Activated CD8-positive, alpha-beta T cell treated with anti-CD3 and anti-CD28 coated beads, Interleukin-2, amount 10 ng/mL, durations not matched to agents 7 days and 5 days (primary cell): ENCODE measurements at places on chromosomes 13 and 19. TPM values are rescaled to one million over a fixed set of nuclear protein-coding genes. Genes with fewer than 3 reads are reported as not detected.
A peak's percentile ranks its signal among the peaks of the same experiment; 100 is the strongest.

Gene INSL3
- total RNA-seq, result 6.4 TPM

Gene SLC25A41
- 0.16 TPM for total RNA-seq

Gene DYRK1B
- 8.5 TPM for total RNA-seq

Gene SMIM44
- total RNA-seq, result not detected

Gene TUBA3C
- not detected for total RNA-seq

Gene FFAR2
- not detected for total RNA-seq

Gene TBXA2R
- total RNA-seq, result 2.8 TPM

Gene ZNF99
- total RNA-seq, result not detected

- no peak overlapping the region for H3K27ac ChIP-seq
- DNase-seq, result no peak
- H3K27me3 ChIP-seq, result no peaks in the 10 kb centered on the region
- H3K36me3 ChIP-seq, result peaks cover 48% of the 10 kb centered on the region
- no peak overlapping the region for H3K4me3 ChIP-seq
- no peaks in the 10 kb centered on the region for H3K4me1 ChIP-seq
Observed at GRCh38 chr19:7458675-7459074, 30.2 kb downstream of the PEX11G start.

DNA sequence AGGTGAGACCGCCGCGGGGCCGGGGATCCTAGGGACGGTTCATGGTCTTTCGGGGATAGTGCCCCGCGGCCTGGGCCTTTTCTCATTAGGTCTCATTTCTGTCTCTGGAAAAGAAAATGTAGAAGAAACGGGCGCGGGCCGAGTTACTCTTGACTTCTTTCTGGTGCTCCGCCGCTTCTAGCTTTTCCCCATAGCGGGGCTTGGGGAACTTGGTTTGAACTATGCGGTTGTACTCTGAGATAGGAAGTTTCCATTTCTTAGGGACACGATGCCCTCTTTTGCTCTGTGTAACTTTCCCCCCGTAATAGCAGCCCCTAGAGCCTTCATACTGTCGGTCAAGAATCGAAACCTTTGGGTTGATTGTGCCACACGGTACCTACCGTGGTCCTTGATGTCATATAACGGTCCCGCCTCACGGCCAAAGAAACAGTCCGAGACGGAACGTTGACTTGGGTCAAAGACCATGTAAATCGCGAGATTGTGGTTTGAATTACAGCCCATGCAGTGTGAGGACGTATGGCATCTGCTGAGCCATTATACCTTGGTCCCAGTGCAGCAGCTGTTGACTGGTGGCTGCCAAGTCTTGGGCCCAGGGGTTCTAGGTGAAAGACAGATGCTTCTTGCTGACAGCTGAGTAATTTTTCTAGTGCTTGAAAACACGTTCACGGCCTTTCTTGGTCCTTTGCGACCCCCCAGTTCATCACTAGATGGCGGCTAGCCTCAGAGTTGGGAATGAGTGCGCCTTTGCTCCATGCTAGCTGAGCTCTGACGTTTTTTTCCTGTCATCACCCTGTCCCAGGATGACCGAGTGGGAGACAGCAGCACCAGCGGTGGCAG is 487 bp downstream of the RPS5 start:
- H3K4me1 ChIP-seq, result peaks cover 57% of the 10 kb centered on the region
- no peaks in the 10 kb centered on the region for H3K27me3 ChIP-seq
- H3K27ac ChIP-seq, result peak overlapping the region; percentile 95
- peaks cover 42% of the 10 kb centered on the region for H3K36me3 ChIP-seq
- DNase-seq, result no peak

- peaks cover under 1% of the 10 kb centered on the region for H3K27me3 ChIP-seq
- H3K27ac ChIP-seq, result no peak overlapping the region
- no peak overlapping the region for H3K4me3 ChIP-seq
- no peaks in the 10 kb centered on the region for H3K36me3 ChIP-seq
- no peak for DNase-seq
- no peaks in the 10 kb centered on the region for H3K4me1 ChIP-seq
Observed at GRCh38 chr13:98619556-98619955, 42.6 kb upstream of the STK24 start.

- H3K4me3 ChIP-seq, result peak overlapping the region; percentile 19
- H3K36me3 ChIP-seq, result no peaks in the 10 kb centered on the region
- DNase-seq, result no peak
- H3K4me1 ChIP-seq, result peaks cover 15% of the 10 kb centered on the region
- H3K27ac ChIP-seq, result peak overlapping the region; percentile 35
Observed at GRCh38 chr19:54696117-54696548, 28.1 kb upstream of the KIR3DL3 start.

DNA sequence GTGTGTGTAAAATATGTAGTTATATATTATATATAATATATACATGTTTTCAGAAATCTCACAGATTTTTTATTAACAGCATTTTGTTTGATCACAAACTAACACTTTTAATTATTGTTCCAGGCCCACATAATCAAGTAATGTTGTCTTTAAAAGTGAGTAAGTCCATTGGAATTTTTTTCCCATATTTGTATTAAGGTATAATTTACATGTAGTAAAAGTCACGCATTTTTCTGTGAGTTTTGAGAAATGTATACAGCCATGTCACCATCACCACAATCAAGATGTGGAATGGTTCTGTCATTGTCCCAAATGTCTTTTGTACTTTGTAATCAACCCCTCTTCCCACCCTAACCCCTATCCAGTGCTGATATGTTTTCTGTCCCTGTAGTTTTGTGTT is 120.0 kb upstream of the RFC3 start:
- H3K27me3 ChIP-seq, result peaks cover 9% of the 10 kb centered on the region
- no peak overlapping the region for H3K27ac ChIP-seq
- H3K4me1 ChIP-seq, result no peaks in the 10 kb centered on the region
- no peaks in the 10 kb centered on the region for H3K36me3 ChIP-seq

GRCh38 chr19:4488496-4488895 is 16.4 kb downstream of the HDGFL2 start:
- H3K4me3 ChIP-seq, result no peak overlapping the region
- no peaks in the 10 kb centered on the region for H3K27me3 ChIP-seq
- no peak for DNase-seq
- H3K4me1 ChIP-seq, result no peaks in the 10 kb centered on the region
- H3K36me3 ChIP-seq, result peaks cover 27% of the 10 kb centered on the region

GRCh38 chr13:99405966-99406365 is 95.3 kb upstream of the TM9SF2 start:
- peaks cover 9% of the 10 kb centered on the region for H3K36me3 ChIP-seq
- DNase-seq, result no peak
- no peaks in the 10 kb centered on the region for H3K27me3 ChIP-seq
- no peak overlapping the region for H3K27ac ChIP-seq
- H3K4me3 ChIP-seq, result no peak overlapping the region
- peaks cover 22% of the 10 kb centered on the region for H3K4me1 ChIP-seq

DNA sequence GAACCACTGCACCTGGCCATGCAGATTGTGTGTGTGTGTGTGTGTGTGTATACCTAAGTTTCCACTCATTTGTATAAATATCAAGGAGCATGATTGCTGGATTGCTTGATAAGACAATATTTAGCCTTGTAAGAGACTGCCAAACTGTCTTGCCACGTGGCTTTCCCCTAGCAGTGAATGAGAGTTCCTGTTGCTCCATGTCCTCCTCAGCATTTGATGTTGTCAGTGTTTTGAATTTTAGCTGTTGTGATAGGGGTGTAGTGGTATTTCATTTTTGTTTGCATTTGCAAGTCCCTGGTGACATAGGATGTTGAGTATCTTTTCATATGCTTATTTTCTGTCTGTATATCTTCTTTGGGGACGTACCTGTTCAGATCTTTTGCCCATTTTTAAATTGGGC is 99.0 kb upstream of the ZNF536 start:
- no peak overlapping the region for H3K27ac ChIP-seq
- no peaks in the 10 kb centered on the region for H3K4me1 ChIP-seq
- H3K36me3 ChIP-seq, result no peaks in the 10 kb centered on the region
- no peaks in the 10 kb centered on the region for H3K27me3 ChIP-seq

- H3K4me1 ChIP-seq, result peaks cover 20% of the 10 kb centered on the region
- DNase-seq, result no peak
- peaks cover 6% of the 10 kb centered on the region for H3K36me3 ChIP-seq
Observed at GRCh38 chr13:113649212-113649611, 8.8 kb downstream of the ATP4B start.

DNA sequence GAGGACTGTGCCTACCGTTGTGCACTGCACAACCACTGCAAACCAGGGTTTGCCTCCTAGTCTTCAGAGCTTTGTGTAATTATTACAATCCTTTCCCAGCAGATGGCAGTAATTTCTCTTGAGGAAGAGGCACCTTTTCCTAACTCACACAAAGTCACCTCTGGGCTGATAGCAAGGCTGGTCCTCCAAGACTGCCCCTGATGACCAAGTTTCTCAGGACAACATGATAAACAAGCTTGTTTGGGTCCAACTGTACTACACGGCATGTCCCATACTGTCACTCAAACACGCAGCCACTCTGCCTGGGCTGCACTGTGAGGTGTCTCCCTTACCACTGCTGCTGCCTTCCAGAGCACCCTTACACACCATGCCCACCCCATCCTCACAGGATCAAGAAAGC is 39.3 kb downstream of the RFXAP start:
- H3K27me3 ChIP-seq, result peaks cover 18% of the 10 kb centered on the region
- H3K36me3 ChIP-seq, result no peaks in the 10 kb centered on the region
- peaks cover 13% of the 10 kb centered on the region for H3K4me1 ChIP-seq
- no peak for DNase-seq

GRCh38 chr19:12064590-12065538 is at the start of gene ZNF844:
TSS of gene ZNF844 (plus strand) at chr19:12064731. CDS start at chr19:12064874, 143 bp downstream.
- peaks cover 3% of the 10 kb centered on the region for H3K4me1 ChIP-seq
- peak within 1 kb of the TSS; percentile 79 for H3K4me3 ChIP-seq
- H3K27me3 ChIP-seq, result no peaks in the 10 kb centered on the region

- no peak overlapping the region for H3K27ac ChIP-seq
- H3K4me1 ChIP-seq, result no peaks in the 10 kb centered on the region
- DNase-seq, result no peak
Observed at GRCh38 chr13:72208112-72208645, 341.2 kb upstream of the DACH1 start.

- no peak overlapping the region for H3K27ac ChIP-seq
- no peak for DNase-seq
- no peaks in the 10 kb centered on the region for H3K27me3 ChIP-seq
- no peaks in the 10 kb centered on the region for H3K4me1 ChIP-seq
Observed at GRCh38 chr13:93309886-93310523, 83.4 kb downstream of the GPC6 start.

DNA sequence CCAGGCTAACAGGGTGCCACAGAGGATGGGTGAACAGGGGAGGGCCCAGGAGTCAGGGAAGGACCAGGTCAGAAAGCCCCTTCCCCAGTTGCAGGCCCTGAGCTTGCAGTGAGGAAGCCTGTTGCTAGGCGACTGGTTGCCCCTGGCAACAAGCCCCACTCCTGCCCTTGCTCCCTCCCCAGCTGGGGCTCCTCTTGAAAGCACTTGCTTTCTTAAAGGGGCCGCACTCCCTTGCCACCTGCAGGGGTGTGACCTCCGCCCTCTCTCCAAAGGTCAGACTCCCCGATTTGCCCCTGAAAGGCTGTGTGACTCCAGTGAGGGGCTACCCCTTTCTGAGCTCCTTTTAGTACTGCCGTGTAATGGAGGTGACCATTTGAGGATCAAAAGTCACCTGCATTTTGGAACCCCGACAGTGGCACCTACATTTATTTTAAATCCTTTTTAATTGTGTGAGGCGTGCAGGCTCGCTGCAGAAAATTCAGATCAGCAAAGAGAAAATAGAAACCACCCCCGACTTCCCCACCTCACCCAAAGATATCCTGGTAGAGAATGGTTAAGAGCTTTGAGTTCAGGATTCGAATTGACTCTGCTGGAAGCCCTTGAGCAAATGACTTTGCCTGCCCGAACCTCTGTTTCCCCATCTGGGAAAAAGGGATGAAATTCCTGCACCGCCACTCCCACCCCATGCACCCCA is 4.8 kb downstream of the FCHO1 start:
- H3K27me3 ChIP-seq, result no peaks in the 10 kb centered on the region
- H3K27ac ChIP-seq, result peak overlapping the region; percentile 70
- H3K36me3 ChIP-seq, result peaks cover 60% of the 10 kb centered on the region
- H3K4me3 ChIP-seq, result no peak overlapping the region

- H3K27me3 ChIP-seq, result no peaks in the 10 kb centered on the region
- no peak for DNase-seq
- no peak overlapping the region for H3K27ac ChIP-seq
- H3K36me3 ChIP-seq, result no peaks in the 10 kb centered on the region
- no peaks in the 10 kb centered on the region for H3K4me1 ChIP-seq
- H3K4me3 ChIP-seq, result no peak overlapping the region
Observed at GRCh38 chr13:110250258-110250891, 56.6 kb downstream of the COL4A1 start.

DNA sequence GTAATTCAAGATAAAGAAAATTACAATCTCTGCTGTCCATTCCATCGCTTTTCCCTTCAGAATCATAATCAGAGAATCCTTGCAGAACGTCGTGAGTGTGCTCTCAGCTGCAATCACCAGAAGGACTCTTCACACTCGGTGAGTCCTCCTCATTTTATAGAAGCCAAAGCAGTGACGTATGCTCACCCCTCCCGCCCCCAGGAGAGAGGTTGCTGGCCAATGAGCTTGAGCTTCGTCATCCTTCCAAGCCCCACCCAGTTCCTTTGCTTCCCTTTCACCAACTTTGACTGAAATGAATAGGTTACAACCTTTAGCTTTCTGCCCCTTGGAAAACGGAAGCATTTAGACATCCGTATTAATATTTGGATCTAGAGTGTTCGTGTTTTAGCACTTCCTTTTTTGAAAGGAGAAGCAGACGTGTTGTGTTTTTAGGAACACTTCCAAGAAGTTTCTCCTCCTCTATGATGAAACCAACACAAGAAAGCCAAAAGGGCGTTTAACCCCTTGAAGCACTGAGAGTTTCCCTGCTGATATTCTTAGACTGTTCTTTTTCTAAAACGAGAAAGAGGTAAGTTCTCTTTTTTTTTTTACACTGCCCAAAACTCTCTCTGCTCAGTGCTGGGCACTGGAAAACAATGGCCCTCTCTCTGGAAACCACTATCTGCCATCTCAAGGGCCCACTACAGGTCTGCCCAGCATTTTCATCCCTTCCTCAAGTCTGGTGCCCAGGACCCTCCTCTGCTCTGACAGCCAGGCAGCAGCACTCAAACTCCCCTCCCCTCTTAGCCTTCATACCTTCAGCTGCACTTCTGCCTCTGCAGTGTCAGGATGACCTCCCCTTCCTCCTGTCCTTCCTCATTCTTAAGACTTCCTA is 44.3 kb upstream of the CEACAM21 start:
- peaks cover 69% of the 10 kb centered on the region for H3K4me1 ChIP-seq
- H3K27ac ChIP-seq, result peak overlapping the region; percentile 80
- H3K4me3 ChIP-seq, result peak overlapping the region; percentile 73
- peaks cover 25% of the 10 kb centered on the region for H3K36me3 ChIP-seq
- peaks cover 26% of the 10 kb centered on the region for H3K27me3 ChIP-seq

DNA sequence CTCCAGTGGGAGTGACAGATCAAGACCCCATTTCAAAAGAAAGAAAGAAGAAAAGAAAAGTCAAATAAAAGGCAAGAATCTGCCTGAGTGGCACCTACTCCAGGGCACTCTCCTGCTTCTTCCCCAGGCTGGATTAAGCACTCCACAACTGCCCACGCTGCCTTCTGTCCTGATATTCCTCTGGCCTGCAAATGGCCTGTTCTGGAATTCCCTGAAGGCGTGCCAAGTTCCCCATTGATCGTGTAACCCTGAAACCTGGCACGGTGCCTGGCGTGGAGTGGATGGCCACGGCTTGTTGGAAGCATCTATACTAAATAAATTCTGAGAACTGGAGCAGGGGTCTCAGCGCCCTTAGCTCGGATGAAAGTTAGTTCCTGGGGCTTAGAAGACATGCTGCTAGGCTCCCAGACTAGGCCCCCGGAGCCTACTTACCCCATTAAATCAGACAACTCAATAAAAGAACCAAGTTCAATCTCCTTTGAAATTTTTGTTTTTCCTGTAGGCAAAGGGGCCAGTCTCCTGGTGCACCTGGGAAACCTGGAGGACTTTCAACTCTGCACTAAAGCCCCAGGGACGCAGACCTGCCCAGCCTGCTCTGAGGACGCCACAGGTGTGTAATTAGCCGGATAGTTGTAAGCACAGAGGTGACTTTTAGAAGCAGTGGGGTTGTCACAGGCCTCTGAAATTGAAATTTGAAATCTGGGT is 21.9 kb downstream of the ANKRD27 start:
- peaks cover 31% of the 10 kb centered on the region for H3K36me3 ChIP-seq
- H3K4me3 ChIP-seq, result no peak overlapping the region
- peaks cover 4% of the 10 kb centered on the region for H3K4me1 ChIP-seq
